Stimulated activated CD4-positive, alpha-beta T cell treated with anti-CD3 and anti-CD28 coated beads, TNF-alpha, amount 100 ng/mL, for 24 hours (primary cell): ENCODE measurements at places on chromosomes 2 and 18.

DNA sequence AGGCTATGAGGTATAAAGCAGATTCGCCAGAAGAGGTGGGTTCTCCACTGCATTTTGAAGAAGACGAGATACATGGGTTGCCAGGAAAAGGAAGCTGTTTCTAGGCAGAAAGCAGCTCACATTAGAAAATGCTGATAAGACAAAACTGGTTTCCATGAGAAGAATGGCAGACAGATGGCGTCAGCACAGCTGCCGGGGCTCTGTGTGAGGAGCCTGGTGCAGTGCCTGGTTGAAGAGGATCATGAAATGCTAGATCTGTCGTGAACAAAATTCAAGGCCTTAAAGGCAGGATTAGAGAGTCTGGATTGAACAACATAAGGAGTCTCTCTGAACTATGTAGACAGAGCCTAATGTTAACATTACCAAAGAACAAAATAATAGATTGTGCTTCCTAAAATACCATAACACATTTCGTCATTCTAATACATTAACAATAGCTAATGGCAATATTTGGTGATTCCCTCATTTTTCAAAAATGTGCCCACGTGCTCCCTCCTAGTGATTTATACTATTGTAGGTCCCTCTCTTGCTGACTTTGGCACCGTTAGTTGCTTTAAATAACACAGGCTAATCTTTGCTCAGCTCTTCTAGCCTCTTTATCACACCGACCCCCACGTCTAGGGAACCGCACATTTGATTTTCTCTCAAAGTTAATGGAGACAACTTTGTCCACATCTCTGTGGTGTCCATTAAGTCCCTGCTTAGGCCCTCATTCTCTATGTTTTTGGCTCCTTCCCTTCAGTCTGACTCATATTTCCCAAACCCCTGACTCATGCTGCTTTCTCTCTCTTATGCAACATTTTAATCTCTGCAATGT is 38.2 kb downstream of the EFEMP1 start:
- DNase-seq: no peak

GRCh38 chr18:60446821-60447220 is 74.2 kb upstream of the MC4R start:
- DNase-seq: no peak

DNA sequence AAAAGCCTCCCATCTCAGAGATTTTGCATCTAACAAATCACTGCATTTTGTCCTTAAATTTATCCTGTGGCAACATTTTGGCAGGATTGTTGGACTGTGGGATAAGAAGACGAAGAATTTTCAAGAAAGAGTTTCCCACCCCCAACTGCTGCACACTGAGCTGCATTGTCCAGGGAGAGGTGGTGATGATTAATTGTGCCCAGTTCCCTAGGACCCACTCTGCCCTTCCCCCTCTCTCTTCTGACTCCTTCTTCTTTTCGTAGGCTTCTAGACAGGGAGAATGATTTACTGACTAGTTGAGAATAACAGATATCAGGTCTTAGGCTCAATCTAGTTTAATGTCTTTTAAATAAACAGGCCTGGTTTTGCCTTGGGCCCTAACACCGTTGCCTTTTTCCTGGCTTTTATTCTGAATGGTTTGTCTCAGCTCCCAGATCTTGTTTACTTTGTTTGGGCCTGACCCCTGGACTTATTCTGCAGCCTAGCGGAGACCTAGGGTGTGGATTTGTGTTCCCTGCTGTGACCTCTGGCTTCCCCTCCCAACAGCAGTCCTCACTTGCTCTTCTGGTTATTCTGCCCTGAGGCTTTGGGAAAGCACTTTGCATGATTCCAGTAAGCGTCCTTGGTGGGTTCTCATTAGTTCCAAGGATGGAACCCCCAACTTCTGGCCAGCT is 233.3 kb downstream of the INSIG2 start:
- no peak for DNase-seq

DNA sequence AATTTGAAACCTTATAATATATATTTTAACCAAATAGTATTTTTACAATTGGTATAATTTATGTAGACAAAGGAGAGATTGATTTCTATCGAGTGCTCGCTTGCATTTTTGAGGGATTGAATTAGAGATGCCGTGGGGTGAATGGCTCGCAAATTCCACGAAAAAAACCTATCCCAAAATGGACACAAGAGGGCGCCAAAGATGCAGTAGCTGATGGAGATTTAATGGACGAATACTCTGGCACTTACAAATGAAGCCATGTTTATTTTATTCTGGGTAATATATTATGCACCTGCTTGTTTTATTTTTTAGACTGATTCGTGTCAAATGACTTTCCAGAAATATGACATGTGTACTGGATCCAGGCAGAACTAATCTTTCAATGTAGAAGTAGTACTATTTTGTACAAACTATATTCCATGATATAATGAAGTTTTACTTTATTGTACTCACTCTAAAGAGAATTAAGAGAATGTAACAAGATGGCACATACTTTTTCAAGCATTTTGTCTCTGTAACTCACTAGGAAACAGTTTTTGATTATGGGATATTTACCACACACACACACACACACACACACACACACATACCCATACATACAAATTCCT is 505.4 kb downstream of the PLCL1 start:
- peak; percentile 45 for DNase-seq

DNA sequence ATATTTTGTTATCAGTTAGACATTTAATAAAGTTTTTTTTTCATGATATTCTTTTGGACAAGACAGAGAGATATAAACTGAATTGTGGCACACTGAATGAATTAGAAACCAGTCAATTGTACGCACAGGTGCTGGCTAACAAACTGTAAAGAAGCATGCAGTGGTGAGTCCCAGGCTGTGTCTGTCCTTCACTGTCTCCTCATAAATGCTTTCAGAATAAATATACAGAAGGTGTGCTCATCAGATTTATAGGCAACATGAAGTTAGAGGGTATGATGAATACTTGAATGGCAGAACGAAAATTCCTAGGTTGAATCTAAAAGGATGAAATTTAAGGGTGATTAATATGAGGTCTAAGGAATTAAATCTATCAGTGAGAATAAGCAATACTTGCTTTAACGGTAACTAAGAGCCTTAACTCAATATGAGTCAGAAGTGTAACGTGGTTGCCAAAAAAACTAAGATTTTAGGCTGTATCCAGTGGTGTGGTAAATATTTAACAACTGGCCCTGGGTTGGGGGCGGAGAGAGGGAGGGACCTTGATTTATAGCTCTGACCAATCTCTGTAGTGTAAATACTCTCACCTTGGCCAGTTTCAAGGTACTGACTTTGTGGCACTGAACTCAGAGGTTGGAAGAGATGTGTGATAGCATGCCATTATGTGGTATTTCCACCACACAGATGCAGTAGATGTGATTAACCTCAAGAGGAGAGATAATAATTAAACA is 41.9 kb upstream of the AAK1 start:
- DNase-seq: no peak

GRCh38 chr2:69307579-69308064 is 79.4 kb downstream of the GFPT1 start:
- no peak for DNase-seq

- no peak for DNase-seq
Measured at GRCh38 chr2:144156736-144157640, 362.9 kb downstream of the ZEB2 start.

DNA sequence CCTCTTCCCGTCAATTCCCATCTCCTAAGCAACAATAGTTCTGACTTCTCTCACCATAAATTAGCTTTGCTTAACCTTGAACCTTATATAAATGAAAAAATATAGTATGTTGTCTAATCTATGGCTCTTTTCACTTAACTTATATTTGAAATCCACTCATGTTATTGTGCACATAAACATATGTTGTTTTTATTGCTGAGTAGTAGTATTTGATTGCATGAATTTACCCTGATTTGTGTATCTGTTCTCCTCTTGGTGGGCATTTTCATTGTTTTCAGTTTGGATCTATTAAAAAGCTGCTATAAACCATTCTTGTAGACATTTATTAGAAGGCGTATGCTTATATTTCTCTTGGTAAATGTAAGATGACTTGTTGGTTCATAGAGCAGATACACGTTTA is 874.3 kb upstream of the ZEB2 start:
- no peak for DNase-seq

GRCh38 chr2:150167711-150168110 is 319.8 kb downstream of the RND3 start:
- DNase-seq: no peak

GRCh38 chr18:63970809-63971205 is 926 bp downstream of the SERPINB8 start:
- no peak for DNase-seq

GRCh38 chr2:116859708-116860107 is 954.8 kb upstream of the DDX18 start:
- no peak for DNase-seq

GRCh38 chr2:200592406-200593075 is 6.7 kb downstream of the AOX1 start:
- DNase-seq: no peak

GRCh38 chr2:217016796-217017419 is 157.0 kb upstream of the TNP1 start:
- no peak for DNase-seq

- DNase-seq: no peak
Measured at GRCh38 chr2:43839776-43840564, 1.2 kb downstream of the ABCG8 start.

DNA sequence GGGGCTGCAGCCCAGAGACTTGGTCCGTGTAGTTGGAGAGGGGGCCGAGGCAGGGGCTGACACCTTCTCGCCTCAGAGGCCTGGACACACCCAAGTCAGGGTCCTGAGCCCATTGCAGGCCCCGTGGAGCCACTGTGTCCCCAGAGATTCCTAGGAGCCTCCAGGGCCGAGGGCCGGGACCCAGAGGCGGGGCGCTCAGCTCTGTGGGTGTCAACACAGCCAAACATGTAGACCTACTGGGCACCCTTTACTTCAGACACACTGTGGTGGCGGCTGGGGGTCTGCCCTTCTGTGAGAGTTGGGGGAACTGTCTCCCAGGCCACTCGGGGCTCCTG is 459 bp upstream of the ESPNL start:
- no peak for DNase-seq

DNA sequence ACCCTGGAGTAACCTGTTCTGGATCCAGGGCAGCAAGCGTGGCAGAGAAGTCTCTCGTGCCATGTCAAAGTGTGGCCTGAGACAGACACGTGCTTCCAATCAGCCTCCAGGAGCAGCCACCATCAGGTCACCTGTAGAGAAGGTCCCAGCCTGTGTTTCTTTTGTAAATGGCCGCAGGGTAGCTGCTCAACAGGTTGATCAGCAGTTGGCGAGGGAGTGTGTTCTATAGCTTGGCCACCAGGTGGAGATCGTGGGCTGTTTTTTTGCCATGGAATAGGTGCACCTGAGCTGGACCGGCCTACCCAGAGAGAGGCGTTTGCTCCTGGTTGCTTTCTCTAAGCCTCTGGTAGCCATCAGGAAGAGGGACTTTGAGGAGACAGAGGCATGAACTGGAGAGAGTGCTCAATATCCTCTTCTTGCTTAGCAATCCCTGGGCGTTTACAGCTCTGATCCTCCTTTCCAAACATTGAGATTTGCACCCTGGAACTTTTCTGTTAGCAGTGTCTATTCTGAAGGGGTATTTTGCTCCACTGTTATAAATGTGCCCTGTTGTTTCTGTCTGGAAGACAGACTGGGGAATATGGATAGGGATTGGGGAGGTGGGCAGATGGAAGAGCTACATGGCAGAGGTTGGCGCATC is 34.2 kb upstream of the EN1 start:
- DNase-seq: peak; percentile 36

GRCh38 chr2:102253753-102254150 is 57.6 kb upstream of the IL1RL1 start:
- DNase-seq: no peak

DNA sequence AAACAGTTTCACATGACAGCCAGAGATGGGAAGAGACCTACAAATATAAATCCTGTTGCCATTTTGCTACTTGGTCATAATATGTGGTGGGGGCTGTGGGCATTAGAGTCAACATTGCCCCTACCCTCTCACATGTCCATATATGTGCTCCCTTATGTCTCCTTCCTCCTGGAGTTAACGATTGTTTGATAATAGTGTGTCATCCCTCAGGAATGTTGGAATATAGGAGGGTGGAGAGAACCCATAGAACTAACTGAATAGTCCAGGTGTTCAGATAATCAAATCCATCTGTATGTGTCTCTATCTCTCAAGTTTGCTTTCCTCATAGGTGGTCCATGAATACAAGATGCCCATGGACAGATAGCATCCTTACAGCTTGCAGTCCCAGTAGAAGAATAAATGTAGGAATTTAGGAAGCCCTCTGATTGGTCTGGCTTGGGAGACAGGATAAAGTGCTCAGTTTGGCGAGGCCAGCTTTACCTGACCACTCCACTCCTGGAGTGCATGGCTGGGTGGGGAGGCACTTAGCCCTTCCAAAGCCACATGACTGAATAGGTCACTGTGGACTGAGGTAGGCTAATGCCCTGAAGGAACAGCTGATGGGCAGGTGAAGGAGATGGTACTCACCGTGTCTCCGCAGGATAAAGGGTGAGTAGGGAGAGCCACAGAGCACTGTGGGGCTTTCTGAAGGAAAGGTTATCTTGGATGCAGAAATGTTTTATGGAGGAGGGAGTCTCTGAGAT is 166.9 kb downstream of the CDCA7 start:
- no peak for DNase-seq

DNA sequence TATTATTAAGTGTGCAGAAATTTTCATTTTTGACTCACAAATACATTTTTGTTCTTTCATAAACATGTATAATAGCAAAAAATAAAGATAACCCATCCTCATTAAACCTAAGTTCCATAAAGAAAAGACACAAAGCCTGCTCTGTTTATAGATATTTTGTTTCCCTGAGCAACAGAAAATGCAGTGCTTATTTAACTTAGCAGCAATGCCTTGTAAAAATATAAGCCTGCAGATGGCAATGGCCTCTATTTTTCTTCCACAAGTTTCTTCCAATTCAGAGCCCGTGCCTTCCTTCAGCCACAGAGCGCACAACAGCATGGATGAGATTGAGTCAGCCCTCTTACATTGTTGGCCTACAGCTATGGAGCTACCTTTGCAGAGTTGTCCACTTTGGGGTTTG is 43.6 kb downstream of the PKP4 start:
- no peak for DNase-seq

- DNase-seq: no peak
Measured at GRCh38 chr2:165857876-165858275, 63.8 kb upstream of the GALNT3 start.

- DNase-seq: no peak
Measured at GRCh38 chr2:41414486-41415230, 633.2 kb upstream of the PKDCC start.

- DNase-seq: no peak
Measured at GRCh38 chr2:149732730-149733290, 145.2 kb upstream of the MMADHC start.

- peak; percentile 41 for DNase-seq
Measured at GRCh38 chr2:241309684-241310117, 5.8 kb downstream of the HDLBP start.

GRCh38 chr2:95158891-95159619 is 593 bp downstream of the ZNF514 start:
- peak; percentile 14 for DNase-seq

- no peak for DNase-seq
Measured at GRCh38 chr2:239265681-239266433, 135.0 kb downstream of the HDAC4 start.

DNA sequence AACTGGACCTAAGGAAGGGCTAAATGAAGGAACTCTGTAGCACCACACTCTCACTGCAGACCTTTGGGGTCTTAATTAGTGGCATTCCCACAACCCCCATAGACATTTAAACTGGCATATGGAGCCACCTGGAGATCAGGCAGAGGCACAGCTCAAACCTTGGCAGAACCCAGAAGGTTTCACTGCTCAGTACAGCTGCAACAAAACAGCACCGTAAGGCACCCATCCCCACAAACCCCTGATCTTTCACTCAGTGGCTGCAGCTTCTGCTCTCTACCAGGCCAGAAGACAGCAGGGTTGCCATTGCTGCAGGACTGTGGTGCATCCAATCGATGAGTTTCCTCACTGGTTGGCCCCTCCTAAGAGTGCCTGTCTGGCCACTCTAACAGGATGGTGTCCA is 361.6 kb upstream of the VRK2 start:
- DNase-seq: no peak
